ENCODE measurements at places on chromosomes 16 and 17.

DNA sequence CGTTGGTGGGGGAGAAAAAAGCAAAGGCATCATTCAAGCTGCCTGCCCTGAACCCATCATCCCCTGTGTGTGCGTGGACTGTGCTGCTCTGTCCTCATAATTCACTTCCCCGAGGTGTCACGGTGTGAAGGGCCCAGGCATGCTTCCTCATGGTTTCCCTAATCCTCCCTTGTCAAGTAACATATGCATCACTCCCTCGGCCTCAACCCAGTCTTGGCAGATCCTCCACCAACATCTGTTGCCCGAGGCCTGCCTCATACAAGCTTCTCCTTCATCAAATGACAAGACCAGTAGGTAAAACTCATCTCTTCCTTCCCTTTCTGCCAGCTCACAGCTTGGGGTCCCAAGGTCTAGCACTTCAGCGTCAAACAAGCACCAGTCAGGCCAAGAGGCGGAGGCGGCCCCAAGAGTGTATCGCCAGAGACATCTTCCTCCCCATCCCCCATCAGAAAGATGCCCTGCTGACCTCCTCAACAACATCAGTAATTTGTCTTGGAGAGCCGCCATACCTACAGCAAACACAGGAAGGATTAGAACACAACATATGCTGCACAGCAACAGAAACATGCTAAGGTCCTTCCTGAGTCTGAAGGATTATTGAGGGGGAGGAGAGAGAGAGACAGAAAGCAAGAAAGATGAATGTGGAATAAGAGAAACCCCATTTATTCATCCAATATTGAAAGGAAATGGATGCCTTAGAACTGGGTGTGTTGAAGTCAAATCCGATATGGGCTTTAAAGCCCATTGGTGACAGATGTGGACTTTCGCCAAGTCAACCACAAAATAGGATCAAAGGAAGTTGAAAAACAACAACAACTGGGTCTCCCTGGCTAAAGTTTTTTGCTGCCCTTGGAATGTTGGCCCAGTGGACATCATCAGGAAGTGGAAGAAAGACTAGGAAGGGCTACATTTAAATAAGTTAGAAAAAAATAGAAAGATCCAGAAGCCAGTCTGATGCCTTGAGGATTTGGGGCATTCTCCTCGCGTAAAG is 38.4 kb downstream of the SOX9 start:
- no peak for DNase-seq

GRCh38 chr16:69890114-69890891 is 60.8 kb upstream of the CLEC18A start:
- DNase-seq = no peak

DNA sequence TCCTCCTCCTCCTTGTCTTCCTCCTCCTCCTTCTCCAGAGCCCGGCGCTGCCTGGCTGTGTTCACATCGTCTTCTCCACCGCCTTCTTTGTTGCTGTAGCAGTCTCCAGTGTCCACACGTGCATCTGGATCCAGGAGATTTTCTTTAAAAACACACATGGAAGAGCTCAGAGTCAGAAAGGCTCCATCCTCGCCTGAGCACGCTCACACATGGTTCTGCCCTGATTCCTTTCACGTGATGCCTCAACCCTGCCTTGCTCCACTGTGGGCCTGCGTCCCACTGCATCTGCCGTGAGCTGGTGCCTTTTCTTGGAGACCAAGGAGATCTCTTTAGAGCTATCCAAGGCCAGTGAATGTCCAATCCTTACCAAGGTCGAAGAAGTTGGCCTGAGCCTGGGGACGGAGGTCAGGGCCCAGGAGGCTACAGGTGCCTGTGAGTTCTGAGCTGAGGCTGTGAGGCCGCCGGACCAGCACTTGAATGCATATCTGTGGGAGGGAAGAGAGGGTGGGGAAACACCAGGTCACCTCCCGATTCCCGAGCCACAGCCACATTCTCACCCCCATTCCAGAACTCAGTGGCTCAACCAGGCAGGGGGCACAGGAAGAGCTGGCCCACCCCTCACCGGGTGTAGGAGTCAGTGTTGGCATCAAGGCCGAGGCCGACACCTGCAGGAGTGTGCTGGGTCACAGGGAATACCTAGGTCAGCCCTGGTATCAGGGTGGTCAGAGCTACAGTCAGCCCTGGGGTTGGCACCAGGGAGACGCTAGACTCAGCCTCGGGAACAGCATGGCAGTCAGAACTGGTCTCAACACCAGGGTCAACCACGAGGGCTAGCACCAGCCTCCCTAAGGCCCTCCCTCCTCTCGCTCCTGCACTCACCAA is 37.6 kb downstream of the HASPIN start:
- no peak for DNase-seq

DNA sequence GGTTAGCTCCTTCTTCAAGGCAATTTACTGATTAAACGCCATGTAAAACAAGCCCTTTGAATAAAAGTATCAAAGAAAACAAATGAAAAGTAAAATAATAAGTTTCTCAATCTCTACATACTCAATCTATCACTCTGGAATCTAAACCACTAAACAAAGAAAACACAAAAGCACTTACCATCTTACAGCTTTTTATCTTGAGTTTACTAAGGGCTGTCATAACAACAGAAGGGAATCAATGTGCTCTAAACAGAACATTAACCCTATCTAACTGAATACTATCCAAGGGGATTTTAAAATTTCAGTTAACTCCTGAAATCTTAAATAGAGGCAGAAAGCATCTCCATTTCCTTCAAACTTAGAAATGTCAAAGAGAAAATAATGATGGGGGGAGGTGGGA is 3.4 kb downstream of the SKA2 start:
- DNase-seq = no peak

GRCh38 chr17:9050801-9051401 is 29.6 kb downstream of the NTN1 start:
- DNase-seq = no peak

- no peak for DNase-seq
These were observed 39.8 kb downstream of the RMI2 start for GRCh38 chr16:11384956-11385586.

- DNase-seq = no peak
These were observed 6.1 kb upstream of the STH start for GRCh38 chr17:45992904-45993303.

GRCh38 chr16:86089991-86090390 is 191.0 kb downstream of the IRF8 start:
- DNase-seq = peak; percentile 67

DNA sequence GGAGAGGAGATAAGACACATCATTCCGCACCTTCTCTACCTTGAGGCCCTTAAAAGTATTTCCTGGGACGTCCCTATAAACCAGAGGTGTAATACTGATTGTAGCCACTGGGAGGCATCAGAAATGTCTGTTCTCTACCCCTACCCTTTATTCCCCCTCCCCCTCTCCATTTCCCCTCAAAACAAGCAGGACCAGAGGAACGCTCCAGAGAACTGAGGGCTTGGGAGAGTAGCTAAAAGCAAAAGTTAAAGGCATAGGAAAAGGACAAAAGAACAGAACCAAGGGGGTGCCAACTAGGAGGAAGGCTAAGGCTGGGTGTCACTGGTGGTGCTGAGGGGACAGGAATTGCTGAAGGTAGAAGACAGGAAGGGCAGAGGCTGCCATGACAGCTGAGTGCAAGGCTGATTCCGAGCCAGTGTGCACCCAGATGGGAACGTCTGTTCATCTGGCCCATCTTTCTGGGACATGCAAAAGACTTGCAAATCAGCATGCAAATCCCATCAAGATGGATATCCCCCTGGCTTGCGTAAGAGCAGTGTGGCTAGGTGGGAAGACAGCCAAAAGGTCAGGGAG is 6.7 kb downstream of the CAMTA2 start:
- peak; percentile 70 for DNase-seq

GRCh38 chr17:1762233-1762900 is 507 bp downstream of the SERPINF1 start:
- DNase-seq = no peak

DNA sequence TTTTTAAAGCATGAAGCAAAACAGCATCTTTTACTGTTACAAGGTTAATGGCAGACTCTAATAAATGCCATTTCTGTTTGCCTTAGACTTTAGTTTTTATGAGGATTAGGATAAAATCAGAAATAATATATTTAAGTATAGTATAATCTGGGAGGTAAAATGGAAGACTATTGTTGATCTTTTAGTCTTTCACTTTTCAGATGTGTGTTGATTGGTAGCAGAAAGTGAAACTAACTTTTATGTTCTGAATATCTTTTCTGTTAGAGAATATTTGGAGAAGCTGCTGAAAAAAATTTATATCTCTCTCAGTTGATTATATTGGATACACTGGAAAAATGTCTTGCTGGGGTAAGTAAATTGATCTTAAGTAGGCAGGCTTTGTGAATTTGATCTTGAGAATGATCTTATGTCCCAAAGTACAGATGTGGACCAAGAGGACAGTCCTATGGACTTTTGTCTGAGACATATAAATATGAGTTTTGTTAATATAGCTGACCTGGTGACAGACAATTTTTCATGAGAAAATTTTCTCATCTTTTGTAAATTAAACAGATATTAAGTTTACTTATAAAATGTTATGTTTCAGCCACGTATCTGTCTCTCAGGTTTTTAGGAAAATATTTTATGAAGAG is 64.1 kb downstream of the NF1 start:
- no peak for DNase-seq

GRCh38 chr16:63385714-63386432 is 1349.6 kb upstream of the CDH8 start:
- DNase-seq = no peak

DNA sequence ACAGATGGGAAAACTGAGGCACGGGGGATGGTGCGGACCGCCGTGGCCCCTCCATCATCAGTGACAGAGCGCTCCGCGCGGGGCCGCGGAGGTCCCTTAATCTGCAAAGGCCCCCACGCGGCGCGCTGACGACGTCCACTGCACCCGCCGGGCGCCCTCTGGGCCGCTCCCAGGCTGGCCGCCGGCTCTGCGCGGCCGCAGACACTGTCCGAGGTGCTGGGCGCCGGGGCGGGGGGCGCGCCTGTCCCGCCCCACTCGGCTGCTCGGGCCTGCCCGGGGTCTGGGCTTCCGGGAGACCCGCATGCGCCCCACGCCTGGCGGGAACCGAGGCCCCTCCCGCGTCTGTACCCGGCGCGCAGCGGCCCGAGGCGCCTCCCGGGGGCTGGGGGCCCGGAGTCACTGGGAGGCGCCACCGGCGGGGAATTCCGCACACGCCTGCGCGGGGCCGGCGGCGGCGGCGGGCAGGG is 550 bp upstream of the RNF213 start:
- peak; percentile 63 for DNase-seq

GRCh38 chr16:10370096-10370726 is 15.7 kb upstream of the ATF7IP2 start:
- DNase-seq = no peak

DNA sequence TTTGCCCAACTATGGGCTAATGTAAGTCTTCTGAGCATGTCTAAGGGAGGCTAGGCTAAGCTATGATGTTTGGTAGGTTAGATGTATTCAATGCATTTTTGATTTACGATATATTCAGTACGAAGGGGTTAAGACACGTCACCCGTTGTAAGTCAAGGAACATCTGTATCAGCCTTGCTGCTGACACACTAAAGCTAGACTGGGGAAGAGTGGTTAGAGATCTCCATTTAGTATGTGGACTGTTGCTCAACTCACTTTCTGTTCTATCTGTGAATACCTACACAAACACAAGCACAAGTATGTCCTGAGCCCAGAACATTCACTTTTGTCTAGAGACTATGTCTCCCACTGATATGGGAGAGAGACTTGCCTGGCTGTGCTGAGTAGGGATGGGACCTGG is 71.5 kb downstream of the VMP1 start:
- no peak for DNase-seq

DNA sequence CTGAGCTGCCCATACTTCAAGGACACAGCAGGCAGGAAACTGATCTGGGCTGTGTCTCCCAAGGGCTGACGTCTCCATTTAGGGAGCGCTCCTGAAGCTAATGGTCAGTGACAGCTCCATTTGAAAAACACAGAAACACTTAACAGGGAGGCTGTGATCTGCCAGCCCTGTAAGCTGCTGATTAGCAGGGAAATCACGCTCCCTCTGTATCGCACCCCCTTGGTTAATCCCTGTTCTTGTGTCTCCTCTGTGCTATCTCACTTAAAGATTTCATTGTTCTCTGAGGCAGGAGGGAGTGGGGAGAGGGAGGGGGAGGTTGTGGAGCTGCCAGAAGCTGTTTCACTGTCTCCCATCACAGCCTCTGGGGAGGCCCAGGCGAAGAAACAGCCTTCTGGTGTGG is 47.4 kb upstream of the CACNG3 start:
- DNase-seq = no peak

GRCh38 chr17:64277831-64278562 is 14.9 kb upstream of the TEX2 start:
- DNase-seq = no peak

DNA sequence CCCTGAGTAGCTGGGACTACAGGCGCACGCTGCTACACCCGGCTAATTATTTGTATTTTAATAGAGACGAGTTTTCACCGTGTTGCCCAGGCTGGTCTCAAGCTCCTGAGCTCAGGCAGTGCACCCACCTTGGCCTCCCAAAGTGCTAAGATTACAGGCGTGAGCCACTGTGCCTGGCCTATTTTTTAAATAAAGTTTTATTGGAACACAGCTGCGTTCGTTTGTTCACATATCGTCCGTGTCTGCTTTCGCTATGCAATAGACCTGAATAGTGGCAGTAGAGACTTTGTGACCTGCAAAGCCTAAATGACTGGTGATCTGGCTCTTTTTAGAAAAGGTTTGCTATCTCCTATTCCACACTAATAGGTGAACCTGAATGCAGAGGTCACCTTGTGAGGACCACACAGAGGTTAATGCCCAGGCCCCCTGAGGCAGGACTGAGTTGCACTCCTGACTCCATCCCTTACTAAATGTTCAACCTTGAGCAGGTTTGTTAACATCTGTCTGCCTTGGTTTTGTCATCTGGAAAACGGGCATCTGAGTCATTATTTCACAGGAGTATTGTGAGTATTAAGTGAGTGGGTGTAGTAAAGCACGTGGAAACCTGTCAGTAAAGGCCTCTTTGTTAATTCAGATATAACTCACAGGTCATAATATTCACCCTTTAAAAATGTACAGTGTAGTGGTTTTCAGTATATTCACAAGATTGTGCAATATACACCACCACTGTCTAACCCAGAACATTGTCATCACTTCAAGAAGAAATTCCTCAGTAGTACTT is 157.5 kb upstream of the CACNG5 start:
- DNase-seq = no peak

- DNase-seq = no peak
These were observed 5.9 kb downstream of the GIT1 start for GRCh38 chr17:29583324-29584248.

DNA sequence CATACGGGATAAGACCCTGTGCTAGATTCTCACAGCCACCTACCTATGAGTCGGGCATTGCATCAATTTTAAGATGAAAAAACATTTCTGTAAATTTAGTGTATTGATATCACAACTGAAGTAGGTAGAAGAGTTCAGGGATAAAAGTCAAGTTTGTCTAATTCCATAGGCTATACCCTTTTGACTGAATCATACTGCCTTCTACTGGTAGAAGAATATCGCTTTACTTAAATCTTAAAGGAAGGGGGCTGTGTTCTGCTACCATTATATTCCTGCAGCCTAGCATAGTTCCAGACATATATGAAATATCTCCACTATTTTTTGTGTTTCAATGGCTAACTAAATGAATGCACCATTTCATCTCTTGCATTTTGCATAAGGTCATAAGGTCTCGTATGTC is 1128.6 kb downstream of the CDH8 start:
- no peak for DNase-seq

- DNase-seq = no peak
These were observed 45.8 kb downstream of the WNT3 start for GRCh38 chr17:46772475-46773220.

All from inflammatory macrophage treated with lipopolysaccharide for 1 hour (primary cell).